ENCODE measurements at places on chromosomes 6 and 20. TPM values are rescaled to one million over a fixed set of nuclear protein-coding genes. Genes with fewer than 3 reads are reported as not detected.
A peak's percentile ranks its signal among the peaks of the same experiment; 100 is the strongest.

GRCh38 chr20:51562027-51562331 is 19.5 kb upstream of the NFATC2 start:
- no peak for DNase-seq

GRCh38 chr6:24283043-24283985 is 74.5 kb downstream of the DCDC2 start:
- DNase-seq, result peak; percentile 62

GRCh38 chr20:38275815-38276550 is 15.4 kb upstream of the KIAA1755 start:
- DNase-seq, result peak; percentile 47

DNA sequence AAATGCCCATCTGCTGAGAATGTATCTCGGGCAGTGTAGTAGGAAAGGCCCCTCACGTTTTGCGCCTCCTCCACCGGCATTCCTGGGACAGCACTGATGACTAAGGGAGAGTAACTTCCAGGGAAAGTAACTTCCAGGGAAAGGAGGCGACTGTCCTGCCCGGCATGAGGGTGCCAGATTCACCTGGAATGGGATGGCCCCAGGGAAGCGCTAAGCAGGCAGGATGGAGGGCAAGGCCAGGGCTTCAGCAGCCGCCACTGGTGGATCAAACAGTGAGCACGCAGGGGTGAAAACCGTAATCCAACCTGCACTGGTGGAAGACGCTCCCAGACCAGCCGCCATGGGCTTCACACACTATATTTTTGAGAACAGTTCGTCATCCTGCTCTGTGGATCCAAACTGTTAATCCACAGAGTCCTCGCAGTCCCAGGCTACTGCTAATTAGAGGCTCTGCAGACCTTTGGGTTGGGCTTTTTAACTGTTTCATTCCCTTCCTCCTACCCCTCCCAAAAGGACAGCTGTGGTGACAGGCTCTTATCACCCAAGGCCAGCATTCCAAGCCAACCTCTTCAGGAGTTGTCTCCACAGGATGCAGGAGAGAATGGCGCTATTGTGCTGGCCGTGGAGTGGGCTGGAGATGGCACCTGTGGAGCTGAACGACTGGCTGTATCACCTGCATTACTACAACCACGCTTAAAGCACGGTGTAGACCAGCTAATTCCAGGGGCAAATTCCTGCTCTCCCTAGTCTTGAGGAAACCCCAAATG is 178.9 kb downstream of the DLL1 start:
- DNase-seq, result no peak

DNA sequence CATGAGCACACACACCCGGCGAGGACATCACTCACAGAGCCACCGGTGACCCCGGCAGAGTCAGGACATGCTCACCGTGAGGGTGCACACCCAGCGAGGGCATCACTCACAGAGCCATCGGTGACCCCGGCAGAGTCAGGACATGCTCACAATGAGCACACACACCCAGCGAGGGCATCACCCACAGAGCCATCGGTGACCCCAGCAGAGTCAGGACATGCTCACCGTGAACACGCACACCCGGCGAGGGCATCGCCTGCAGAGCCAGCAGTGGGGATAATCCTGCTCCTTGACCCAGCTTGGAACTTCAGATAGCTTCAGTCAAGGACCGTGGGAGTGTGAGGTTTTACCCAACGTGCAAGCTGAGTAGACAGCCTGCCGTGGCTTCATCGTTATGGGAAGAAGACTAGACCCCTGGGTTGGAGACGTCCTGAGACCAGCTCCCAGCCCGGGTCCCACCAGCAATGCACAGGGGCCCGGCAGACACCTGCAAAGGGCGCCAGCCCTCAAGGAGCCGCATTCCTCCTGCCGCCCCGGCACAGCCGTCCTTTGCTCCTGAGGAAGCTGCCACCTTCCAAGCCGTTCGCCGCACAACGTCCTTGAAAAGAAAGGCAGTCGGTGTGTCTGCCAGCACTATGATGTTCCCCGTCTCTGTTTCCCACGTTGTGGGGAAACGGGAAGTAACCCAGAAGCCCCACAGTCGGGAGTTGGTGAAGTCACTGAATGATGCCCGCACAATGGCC is 192.3 kb downstream of the DLL1 start:
- DNase-seq, result no peak

GRCh38 chr6:19635728-19636127 is 201.4 kb upstream of the ID4 start:
- no peak for DNase-seq

GRCh38 chr6:16162003-16162402 is 33.1 kb downstream of the MYLIP start:
- no peak for DNase-seq

- DNase-seq, result no peak
Observed at GRCh38 chr6:149182262-149182661, 135.2 kb upstream of the TAB2 start.

DNA sequence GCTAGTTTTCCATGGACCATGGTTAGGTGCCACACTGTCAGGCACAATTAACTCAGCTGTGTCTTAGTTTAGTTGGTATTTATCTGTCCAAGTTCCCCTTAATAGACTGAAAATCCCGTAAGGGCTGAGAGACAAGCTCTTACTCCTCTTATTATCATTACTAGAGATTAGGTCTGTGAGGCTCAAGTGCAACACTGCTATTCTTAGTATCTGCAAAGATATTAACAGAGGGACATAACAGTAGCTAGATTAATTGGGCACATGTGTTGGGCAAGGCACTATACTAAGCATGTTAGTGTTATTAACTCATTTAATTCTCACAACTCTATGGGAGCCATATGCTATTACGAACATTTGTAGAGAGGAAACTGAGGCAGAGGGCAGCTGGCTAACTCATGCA is 137.3 kb downstream of the VEGFA start:
- DNase-seq, result no peak

DNA sequence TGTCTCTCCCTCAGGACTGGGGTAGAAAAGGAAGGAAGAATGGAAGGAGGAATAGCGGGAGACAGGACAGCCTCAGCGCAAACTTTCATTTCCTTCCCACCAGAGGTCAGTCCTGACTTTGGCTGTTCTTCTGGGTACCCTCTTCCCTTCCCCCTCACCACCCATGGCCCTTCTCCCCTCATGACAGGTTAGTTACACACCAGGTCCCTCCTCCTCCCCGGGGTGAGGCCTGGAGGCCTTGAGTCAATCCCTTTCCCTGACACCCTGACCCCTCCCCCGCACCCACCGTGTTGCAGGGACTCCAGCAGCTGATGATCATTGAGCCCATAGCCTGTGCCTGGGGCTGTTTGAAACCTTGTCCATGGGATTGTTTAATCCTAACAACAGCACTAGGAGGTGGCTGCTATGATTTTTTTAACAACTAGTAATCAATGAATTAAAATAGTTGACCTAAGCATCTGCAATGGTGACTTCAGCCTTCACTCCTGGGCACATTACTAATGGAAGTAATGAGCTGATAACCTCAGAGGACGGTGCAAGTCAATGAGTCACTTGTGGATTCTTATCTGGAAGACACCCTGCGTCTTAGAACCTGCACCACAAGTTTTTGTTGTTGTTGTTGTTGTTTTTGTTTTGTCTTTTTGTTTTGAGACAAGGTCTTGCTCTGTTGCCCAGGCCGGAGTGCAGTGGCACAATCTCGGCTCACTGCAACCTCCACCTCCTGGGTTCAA is 46.6 kb upstream of the CCDC167 start:
- no peak for DNase-seq

GRCh38 chr20:46332373-46333160 is 24.3 kb upstream of the CDH22 start:
- DNase-seq, result no peak

FAM83C gene
- total RNA-seq, result not detected

TOX2 gene
- total RNA-seq, result 4.6 TPM

CPXM1 gene
- not detected for total RNA-seq

SIRPG gene
- total RNA-seq, result not detected

TAAR8 gene
- total RNA-seq, result not detected
